Esophagus mucosa (tissue), 1 donor: ENCODE measurements at places on chromosomes 7 and 10.

DNA sequence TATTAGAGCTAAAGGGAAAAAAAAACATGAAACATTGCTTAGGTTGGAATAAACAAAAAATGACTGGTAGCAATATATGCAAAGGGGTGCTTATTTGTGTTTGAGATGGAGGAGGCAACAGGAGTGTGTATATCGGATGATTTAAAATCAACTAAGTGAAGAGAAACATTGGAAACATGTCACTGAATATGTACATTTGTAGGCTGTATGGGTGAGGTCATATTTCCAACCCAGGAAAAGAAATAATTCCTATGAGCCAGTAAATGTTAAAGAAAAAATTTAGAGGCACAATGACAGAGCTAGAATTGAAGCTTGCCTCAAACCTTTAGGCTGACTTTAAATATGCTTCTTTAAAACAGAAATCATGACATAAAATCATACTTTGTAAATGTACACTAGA lies 709.0 kb upstream of the SEMA3D start:
- ATAC-seq = no peak

DNA sequence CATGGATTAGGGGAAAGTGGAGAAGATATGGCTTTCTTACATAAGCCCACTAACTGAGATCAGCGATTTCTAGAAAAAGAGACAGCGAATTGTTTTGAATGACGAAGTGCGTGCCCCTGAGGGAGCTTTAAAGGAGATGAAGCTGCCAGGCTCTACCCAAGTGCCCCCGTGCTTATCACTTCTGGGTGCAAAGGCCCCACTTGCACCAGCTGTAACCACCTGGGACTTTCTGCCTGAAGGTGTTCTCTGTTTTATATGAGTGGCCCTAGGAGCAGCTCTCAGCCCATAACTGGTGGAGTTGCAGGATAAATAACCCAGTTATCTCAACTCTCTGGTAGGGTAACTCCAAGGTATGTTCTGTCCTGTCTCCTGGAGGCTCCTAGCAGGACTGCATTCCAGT lies 20.4 kb upstream of the CARD11 start:
- no peak for ATAC-seq

- ATAC-seq = peak; percentile 15
Observed at GRCh38 chr10:90813594-90814365, 44.1 kb downstream of the HTR7 start.

- no peak for ATAC-seq
Observed at GRCh38 chr7:41133690-41134299, 569.1 kb downstream of the INHBA start.

DNA sequence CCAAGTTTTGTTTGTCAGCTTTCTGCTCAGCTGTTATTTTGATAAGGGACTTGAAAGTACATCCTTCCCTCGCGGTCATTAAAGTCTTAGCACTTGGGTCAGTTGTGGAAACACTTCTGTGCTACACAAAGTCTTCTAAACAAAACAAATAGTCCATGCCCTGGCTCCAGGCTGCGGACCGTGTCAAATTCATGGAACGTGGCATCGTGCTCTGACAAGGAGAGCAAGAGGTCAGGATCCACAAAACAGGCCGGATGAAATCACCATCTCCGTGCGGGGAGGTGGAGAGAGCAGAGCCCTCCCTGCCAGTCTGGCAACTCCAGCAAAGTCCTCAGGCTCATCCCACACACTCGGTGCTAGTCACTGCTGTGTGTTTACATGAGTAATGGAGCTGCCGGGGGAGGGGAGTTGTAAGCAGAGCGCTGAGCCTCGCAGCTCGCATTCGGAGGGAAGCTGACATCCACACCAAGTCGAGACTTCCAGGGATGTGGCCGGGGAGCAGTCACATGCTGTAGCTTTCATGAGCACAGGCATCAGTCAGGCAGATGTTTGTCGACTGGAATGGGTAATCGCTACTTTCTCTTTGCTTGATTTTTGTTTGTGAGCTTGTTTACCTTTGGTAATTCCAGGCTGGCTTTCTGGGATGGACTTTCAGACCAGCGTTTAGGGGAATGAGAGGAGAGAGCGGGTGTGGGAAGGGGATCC lies 147.6 kb downstream of the ARID5B start:
- ATAC-seq = peak; percentile 92

DNA sequence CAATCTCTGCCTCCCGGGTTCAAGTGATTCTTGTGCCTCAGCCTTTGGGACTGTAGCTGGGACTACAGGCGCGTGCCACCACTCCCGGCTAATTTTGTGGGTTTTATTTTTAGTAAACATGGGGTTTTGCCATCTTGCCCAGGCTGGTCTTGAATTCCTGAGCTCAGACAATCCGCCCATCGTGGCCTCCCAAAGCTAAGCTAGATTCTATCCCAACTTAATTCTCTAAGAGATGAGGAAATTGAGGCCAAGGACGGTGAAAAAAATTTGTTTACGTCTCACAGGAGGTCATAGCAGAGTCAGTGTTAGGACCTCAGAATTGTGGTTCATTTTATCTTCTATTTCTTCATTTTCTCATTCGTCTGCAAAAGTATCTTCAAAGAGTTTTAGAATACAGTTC lies 6.1 kb downstream of the CCAR1 start:
- no peak for ATAC-seq

GRCh38 chr7:139853506-139854123 lies 24.6 kb downstream of the TBXAS1 start:
- peak; percentile 70 for ATAC-seq

DNA sequence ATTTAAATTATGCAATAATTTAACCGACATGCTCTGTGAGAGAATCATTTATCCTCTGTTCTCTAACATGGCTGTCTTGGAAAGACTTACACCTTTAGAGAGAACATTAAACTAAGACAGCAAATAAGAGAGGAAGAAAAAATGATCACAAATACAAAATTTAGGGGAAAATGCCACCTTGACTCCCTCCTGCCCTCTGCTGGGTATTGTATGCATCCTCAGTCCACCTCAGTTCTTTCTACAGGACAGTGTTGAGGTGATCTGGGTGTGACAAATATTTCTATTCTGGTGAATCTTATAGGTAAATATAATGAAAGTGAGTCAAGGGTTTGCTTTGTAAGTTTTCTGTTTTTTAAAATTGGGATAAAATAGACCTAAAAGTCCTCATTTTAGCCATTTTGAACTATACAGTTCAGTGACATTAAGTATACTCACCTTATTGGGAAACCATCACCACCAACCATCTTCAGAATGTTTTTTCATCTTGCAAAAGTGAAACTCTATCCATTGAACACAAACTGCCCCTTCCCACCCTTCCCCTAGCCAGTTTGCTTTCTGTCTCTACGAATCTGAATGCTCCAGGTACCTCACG lies 61.5 kb upstream of the ELMO1 start:
- no peak for ATAC-seq

DNA sequence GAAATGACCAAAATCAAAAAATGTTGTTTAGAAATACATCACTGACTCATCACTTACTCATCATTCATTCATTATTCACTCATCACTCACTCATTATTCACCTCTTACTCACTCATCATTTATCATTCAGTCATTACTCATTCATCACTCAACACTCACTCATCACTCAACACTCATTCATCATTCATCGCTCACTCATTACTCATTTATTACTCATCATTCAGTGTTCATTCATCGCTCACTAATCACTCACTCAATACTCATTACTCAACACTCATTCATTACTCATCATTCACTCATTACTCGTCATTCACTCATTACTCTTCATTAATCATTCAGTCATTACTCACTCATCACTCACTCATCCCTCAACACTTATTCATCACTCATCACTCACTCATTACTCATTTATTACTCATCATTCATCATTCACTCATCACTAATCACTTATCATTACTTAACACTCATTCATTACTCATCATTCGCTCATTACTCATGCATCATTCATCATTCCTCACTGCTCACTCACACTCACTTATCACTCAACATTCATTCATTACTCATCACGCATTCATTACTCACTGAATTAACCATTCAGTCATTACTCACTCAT lies 238.5 kb downstream of the ADARB2 start:
- ATAC-seq = peak; percentile 64

- ATAC-seq = peak; percentile 39
Observed at GRCh38 chr10:112336556-112337201, 37.2 kb upstream of the ACSL5 start.

DNA sequence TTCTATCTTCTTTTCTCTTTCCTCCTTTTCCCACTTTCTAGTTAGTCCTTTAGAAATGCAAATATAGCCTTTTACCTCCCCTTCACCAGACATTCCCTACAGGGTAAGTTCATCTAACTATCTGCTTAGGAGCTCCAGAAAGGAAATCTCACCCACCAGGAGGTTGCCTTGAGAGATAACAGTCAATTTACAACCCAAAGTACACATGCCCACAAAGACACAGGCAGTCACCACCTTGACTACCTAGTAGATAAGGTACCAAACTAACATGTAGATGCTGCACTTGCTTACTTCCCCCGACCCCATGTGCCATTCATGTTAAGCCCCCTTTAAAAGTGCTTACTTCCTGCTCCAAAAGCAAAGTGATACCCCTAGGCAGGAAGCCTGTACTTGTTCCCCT lies 12.8 kb upstream of the CREB3L2 start:
- ATAC-seq = no peak

DNA sequence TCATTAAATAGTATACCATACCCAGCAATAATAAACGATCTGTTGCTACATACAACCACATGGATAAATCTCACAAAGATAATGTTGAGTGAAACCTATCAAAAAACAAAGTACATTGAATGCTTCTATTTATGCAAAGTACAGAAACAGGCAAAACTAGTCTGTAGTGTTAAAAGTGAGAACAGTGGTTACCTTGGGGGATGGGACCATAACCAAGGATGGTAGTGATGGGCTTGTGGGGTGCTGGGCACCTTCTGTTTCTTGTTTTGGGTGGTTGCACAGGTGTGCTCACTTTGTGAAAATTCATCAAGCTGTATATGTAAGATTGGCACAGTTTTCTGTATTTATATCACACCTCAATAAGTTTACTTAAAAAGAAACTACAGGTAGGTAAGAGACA lies 105.7 kb downstream of the ATE1 start:
- no peak for ATAC-seq

DNA sequence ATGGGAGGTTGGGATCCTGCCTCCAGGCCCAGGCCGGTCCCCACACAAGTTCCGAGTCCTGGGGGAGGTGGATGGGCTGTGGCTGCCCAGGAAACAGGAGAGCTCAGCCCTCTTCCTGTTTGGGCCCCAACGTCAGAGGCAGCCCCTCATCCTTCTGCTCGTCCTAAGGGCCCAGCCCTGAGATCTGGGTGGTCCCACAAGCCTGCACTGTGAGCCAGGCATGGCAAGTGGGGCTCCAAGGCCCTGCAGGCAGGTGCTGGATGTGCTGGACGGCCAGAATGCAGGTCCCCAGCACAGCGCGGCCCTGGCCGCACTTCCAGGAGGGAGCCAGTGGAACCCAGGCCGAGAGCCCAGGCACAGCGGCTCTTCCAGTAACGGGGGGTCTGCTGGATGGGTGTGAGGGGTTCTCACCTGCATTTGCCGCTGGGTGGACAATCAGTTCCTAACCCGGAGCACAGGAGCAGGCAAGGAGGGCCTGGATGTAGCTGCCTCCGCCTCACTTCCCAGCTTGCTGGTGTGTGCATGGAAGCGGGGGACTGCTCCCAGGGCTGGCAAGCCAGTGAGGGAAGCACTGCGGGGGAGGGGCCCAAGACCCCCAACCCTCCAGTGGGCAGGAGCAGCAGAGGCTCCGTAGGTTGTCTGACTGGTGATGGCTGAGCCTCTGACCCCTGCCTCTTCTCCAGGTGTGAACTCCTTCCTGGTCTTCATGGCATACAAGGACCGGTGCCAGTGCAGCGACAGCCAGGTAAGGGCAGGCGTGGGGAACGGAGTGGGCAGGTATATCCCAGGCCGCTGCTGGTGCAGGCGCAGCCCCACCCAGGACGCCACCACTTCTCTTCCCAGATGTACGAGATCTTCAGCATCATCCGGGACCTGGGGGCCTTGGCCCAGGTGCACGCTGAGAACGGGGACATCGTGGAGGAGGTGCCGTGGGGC lies 9.7 kb downstream of the DPYSL4 start:
- ATAC-seq = no peak

DNA sequence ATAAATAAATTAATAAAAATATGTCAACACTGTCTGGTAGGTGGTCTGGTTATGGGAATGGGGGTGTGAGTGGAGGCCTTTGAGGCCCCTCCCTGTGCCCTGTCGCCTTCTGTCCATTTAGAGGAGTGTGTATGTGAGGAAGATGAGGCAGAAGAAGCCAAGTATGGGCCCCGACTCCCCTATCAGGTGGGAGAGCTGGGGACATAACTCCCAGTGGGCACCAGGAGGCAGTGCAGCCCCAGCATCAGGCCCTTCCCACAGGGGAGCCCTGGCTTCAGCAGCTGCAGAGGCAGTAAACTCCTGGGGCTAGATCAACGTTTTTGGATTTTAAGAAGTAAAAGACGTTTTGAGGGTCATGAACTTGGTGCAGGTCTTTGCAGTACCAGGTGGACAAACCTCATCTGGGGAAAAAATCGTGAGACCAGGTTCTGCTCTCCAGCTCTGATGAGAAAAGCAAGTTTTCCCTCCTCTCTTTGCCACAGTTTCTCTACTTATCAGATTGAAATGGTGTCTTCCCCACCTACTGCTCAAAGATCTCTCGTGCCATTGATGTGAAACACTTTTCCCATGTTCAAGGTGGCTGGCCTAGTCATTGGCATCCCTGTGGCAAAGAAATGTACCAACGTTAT lies 167.8 kb upstream of the EEPD1 start:
- ATAC-seq = peak; percentile 94

DNA sequence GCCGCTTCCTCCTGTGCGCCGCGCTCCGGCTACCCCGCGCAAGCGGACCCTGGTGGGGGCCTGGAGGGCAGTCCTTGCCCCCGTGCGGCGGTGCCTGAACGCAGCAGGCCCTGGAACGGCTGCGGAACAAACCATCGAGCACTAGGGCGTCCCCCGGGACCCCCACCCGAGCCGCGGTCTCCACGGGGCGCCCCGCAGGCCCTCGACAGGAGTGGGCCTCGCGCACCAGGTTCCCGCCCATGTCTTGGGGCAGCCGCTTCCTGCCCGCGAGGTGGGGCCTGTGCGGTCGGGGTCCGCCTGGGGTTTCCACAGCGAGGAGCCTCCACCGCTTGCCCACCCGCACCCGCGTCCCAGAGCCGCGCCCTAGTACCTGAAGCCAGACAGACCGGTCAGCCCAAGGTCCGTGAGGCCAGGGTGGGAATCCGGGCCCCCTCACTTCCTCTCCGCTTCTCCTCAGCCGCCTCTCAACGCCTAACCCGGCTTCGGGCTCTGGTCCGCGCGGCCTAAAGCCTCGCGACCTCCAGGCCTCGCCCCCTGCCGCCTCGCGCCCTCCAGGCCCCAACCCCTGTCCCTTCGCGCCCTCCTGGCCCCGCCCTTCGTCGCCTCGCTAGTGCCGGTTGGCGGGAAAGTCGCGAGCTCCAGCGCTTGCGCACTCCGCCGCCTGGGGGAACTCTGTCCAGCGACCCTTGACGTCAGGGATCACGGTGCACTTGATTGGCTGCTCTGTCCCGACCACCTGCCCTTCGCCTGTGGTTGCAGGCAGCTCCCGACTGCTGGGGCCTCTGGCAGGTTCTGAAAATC lies 7.0 kb upstream of the GBX1 start:
- ATAC-seq = no peak

GRCh38 chr10:128522551-128523308 lies 396.5 kb upstream of the MKI67 start:
- no peak for ATAC-seq

- peak; percentile 59 for ATAC-seq
Observed at GRCh38 chr7:39650676-39651075, 27.3 kb downstream of the RALA start.

- ATAC-seq = peak; percentile 39
Observed at GRCh38 chr7:24877790-24878311, 102.1 kb downstream of the OSBPL3 start.

- ATAC-seq = no peak
Observed at GRCh38 chr7:1761774-1762173, 91.7 kb downstream of the ELFN1 start.
